CD4-positive, alpha-beta memory T cell (primary cell): ENCODE measurements at places on chromosomes 16 and 17.

DNA sequence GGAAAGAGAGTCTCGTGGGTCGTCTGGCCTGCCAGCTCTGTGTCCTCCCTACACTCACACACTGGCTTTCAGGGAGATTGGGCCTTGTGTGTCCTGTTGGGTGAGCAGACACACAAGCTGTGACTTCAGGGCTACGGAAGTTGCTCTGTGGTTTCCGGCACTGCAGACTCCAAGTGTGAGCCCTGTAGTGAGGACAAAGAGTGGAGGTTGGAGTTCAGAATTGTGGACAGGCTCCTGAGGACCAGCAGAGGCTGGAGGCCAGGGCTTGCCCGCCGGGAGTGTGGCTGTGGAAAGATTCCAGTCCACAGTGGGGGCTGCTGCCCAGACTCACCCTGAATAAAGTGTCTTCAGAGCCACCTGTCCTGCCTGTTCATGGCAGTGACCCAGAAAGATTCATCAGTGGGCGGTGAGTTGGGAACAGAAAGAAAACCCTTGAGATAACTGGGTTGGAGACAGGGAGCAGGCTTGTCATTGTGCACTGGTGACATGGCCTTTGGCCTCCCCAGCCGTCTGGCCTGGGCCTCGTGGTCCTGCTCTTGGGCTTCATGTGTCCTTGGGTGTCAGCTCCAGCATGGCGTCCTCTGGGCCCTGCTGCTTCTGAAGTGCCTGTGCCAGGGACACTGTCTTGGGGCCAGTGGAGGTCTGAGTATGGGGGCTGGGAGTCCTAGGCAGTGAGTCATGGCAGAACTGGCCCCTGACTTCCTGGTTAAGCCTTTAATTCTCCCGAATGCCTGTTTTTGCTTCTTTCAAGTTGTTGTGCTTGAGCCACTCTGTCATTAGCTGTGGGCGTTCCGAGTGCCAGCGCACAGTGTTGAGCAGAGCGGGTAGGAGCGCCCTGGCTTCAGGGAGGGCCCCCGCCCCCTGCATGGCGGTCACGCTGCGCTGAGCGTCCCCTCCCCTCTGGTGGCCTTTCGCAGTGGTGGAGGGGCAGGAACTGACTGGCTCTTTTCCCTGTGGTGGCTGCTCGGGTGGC is 19.9 kb upstream of the ZNF750 start:
- peak; percentile 45 for DNase-seq

DNA sequence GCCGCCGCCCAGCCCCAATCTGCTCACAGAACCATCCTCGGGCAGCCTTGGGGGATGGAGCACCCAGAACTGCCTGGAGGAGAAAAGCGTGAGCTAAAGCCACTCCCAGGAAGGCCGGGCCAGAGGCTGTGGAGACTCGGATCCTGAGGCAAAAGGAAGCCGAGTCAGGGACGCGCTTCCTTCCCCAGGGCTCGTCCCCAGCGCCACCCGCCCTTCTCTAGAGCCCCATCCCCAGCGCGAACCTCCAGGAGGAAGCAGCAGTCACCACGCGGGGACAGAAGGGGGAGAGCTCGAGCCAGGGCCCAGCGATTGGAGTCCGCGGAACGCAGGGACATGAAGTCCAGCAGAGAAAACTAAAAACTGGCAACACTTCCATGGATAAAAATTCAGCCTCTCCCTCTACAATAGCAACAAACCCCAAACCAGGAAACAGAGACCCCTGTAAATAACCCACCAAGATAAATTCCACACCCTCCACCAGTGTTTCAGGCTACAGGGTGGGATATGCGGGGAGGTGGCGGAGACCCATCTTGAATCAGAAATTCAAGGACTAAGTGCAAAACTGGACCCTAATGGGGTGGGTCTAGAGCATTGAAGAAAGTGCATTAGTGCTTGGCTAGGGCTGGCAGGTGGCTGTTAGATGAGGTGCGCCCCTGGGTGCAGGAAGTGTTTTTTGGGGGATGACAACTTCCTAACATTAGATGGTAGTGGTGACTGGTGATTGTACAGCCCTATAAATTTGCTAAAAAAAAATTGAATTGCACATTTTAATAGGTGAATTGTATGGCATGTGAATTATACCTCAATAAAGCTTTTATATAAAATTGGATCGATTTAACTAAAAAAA is 116.1 kb upstream of the METRNL start:
- DNase-seq: peak; percentile 32

GRCh38 chr17:64779376-64780095 is 117.4 kb upstream of the SMURF2 start:
- DNase-seq: no peak

DNA sequence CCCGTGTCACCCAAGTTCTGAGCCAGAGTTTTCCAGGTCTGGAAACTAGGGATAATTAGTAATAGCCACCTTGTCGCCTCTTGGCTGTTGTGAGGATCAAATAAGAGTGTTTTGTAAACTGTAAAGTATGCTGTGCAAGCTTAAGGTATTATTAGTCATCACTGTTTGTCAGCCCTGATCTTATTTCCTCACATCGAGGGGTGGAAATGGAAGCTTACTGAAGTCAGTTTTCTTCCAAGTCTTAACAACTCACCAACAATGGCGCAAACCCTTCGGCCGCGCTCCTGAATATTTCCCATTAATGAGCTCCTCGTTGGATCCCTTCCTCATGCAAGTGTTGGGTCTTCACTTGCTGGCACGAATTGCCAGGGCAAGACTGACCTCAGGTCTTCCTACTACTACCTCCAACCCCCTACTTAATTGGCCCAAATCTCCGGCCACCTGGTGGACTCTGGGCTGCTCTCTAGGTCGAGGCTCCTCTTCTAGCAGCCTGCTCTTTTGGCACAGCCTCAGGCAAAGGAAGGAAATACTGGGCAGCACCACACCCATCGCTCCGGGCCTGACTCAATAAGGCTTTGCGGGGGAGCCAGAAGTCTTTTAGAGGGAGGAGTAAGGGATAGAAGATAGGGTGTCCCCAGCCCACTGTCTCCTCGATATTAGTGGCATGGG is 885 bp upstream of the SLC35B1 start:
- no peak for DNase-seq

DNA sequence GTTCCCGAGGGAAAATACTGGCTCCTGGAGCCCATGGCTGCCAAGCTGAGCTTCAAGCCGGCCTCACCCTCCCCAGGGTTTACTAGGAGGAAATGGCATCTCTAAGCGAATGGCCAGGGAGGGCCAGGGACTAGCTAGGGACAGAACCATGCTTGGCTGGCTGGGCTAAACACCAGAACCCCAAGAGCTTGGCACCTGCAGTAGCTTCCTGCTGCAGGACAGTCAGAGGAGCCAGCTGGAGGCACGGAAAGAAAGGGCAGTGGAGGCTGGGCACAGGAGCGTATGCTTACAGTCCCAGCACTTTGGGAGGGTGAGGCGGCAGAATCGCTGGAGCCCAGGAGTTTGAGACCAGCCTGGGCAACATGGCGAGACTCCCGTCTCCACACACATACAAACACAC is 33.7 kb downstream of the PEMT start:
- DNase-seq: no peak
